ENCODE measurements at places on chromosomes 4 and X. TPM values are rescaled to one million over a fixed set of nuclear protein-coding genes. Genes with fewer than 3 reads are reported as not detected.
A peak's percentile ranks its signal among the peaks of the same experiment; 100 is the strongest.

DNA sequence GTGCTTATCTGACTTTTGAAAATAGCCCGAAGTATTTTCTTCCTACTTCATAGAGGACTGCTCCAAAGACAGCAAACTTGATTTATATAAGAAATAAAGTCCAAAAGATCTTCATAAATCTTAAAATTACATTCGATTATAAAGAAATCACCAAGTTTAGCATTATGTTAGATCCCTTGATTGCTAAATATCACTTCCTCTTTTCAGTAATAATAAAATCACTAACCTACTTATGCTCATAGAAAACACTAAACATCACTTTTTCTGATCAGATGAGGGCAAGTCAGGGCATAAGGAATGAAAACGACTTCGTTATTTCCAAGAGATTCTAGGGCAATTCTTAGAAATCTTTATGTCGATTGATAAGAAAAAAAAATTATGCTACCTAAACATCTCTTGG lies 32.0 kb downstream of the DYNLT3 start:
- no peak for DNase-seq

DNA sequence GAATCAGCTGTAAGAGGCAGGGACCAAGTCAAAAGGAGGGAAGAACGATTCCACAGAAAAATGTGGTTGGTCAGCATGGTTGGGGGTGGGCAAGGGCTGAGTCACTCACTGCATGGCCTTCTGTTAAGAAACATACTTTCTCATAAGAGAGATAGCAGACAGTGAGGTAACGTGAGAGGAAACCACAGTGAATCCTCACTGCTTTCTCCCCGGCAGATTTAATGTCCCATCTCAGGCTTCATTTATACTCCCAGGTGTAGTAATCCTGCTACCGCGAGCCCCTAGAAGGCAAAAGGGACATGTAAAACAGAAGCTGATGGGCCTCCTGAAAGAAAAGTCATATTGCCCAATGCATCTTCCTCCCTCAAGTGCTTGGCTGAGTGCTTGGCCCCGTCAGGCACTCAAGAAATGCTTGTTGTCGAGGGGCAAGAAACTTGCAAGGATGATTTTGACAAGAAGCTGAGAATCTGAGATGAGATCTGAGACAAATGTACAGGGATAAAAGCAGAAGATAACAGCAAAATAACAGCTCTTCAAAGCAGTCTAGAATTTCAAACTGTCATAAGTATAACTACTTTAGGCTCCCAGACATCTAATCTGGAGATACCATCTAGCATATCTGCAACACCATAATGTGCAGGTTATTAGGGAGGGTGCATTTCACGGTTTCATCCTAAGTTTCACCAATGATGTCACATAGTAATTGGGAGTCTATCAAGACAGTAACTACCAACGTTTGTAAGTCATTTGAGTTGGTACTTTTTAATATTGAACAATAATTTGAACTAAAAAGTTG lies 40.2 kb downstream of the SH3KBP1 start:
- DNase-seq, result peak; percentile 87

- no peak for DNase-seq
Measured at GRCh38 chr4:40482985-40483647, 146.5 kb downstream of the RBM47 start.

GRCh38 chr4:142064181-142064580 lies 427.8 kb downstream of the IL15 start:
- no peak for DNase-seq

DNA sequence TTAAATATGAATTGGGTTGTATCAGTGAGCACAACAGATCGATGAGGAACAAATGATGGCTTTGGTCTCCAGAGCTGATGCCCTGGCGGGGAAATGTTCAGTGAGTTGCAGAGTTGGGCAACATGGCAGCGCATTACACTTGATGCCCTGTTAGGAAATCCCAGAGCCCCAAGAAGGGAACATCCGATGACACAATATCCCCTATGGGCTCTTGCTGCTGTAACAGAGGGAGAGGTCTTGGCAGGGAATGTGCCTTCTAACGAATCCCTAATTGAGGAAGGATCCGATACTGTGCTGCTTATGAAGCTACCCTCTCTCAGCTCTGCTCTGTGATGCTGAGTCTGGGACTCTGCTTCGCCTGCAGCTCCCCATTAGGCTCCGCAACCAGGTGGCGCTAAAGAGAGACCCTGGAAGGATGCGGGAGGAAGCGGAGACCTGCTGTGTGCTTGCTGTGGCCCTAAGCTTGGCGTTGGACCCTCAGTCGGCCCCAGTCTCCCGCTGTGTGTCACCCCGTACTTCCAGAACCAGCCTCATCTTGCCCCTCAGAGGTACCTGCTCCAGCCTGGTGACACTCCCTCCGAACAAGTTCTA lies 38.9 kb downstream of the PDHA1 start:
- peak; percentile 42 for DNase-seq

DNA sequence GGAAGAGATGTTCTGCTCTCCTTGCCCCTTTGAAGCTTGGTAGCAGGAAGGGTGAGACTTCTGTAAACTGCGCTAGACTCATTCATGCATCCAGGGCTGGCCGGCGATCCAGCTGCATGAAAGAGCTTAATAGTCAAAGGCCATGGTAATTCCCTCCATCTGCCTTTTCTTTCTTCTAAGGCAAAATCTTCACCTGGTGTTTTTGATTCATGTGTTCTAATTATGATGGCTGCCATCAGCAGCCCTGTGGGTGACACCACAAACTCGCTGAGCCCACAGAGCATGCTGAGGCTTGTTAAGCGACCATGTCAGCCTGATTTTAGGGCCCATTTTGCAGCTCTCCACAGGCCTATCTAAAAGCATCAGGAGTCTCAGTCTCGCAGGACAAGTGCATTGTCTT lies 450.1 kb upstream of the TENM3 start:
- DNase-seq, result no peak

DNA sequence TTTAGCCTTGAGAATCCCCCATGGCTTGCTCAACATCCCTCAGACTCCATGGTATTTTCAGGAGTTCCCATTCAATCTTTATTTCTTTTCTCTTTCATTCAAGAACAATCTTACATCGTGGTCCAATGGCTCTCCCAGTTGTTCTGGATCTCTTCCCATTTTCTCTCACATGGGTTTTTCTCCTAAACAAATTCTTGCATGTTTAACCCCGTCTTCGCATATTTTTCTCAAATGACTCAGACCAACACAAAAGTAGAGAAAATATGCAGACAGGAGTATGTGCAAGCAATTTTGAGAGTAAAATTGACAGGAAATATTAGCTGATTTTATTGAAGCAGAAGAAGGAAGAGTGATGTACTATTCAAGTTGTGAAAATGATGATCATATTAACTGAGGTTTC lies 396.4 kb upstream of the TRAM1L1 start:
- DNase-seq, result no peak

DNA sequence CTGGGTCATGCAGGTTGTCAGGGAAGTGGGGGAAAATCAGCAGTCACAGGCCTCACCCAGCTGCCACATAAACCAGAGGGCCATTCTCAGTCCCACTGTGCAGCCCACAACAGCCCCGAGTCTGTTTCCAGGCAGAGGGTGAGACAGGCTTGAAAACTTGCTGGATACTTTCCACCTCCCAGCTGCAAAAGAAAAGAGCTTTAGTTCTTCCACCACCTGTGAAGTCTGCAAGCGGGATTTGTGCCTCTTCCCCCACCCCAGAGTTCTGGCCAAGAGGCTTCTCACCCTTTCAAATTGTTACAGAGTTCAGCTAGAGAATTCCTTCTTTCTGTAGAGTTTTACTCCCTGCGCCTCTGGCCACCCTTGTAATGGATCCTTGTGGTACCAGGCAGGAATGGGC lies 115.5 kb upstream of the ZDHHC15 start:
- DNase-seq, result no peak

DNA sequence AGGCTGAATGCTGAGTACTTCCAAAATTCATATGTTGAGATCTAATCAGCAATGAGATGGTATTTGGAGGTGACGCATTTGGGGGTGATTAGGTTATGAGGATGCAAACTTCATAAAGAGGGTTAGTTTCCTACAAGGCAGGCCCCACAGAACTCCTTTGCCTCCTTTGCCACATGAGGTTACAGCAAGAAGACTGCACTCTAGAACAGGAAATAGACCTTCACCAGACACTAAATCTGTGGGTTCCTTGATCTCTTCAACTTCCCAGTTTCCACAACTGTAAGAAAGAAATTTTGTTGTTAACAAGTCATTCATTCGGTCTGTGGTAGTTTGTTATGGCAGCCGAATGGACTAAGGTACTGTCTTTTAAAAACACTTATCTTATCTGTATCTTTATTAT lies 681.9 kb upstream of the HS3ST1 start:
- no peak for DNase-seq

- DNase-seq, result no peak
Measured at GRCh38 chr4:23973308-23973855, 83.5 kb upstream of the PPARGC1A start.

GRCh38 chrX:142804085-142804484 lies 221.6 kb upstream of the SPANXN4 start:
- no peak for DNase-seq

GRCh38 chrX:39309721-39310152 lies 508.5 kb downstream of the MID1IP1 start:
- DNase-seq, result no peak

DNA sequence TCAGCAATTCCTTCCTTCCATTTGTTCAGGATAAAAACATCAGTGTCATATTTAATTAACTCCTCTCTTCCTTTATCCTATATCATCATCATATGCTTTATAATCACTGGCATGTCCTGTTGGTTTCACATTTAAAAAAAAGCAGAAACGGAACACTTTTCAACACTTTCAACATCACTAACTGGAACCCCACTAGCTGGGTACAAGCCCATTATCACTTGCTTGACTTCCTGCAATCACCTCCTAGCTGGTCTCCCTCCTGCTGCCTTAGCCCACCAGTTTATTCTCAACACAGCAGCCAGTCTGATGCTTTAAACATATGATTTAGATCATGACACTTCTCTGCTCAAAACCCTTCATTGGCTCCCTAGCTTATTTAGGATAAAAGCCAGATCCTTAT lies 116.4 kb upstream of the LSM6 start:
- no peak for DNase-seq

Gene EMCN
- 0.22 TPM for total RNA-seq

Gene GAGE12E
- not detected for total RNA-seq

Gene MBNL3
- total RNA-seq, result 8.7 TPM

Gene CT45A5
- total RNA-seq, result not detected

Gene HEPH
- total RNA-seq, result 42.4 TPM

Gene SPOCK3
- not detected for total RNA-seq

Gene TMEM271
- total RNA-seq, result not detected

Gene FAM184B
- total RNA-seq, result not detected

Gene ASB12
- not detected for total RNA-seq
